Hematopoietic multipotent progenitor cell treated with erythropoietin and hydrocortisone succinate and interleukin-3 and kit ligand, for 15 days (in vitro differentiated cells): ENCODE measurements at places on chromosomes 3 and 15.

GRCh38 chr3:98991393-98991792, 89.9 kb upstream of the DCBLD2 start:
- no peak for DNase-seq

- DNase-seq = no peak
These were observed 38.4 kb downstream of the HEG1 start for GRCh38 chr3:125017406-125017805.

- no peak for DNase-seq
These were observed 121.0 kb downstream of the PDZRN3 start for GRCh38 chr3:73503781-73504180.

- DNase-seq = no peak
These were observed 9.4 kb downstream of the BCL6 start for GRCh38 chr3:187735837-187736236.

GRCh38 chr3:20645340-20645739, 459.3 kb upstream of the SGO1 start:
- no peak for DNase-seq

DNA sequence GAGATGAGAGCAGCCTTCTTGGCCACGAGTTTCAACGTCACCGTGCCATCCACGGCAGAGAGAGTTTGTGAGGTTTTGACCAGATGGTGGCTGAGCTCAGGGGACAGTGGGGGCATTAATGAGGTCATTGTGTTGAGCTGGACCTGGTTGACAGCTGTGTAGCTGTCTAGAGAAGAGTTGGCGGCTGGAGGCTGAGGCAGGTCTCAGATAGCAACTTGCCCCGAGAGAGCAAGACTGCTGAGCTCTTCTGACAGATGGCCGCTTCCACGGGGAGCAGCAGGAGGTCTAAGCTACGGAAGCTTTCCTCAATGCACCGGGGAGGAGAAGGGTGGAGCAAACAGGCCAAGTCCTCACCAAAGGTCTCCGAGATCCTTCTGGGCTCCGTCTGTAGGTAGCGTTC, 44.8 kb upstream of the EIF5A2 start:
- no peak for DNase-seq

GRCh38 chr15:88074386-88074785, 182.2 kb downstream of the NTRK3 start:
- DNase-seq = no peak

GRCh38 chr3:24174614-24175013, 229.5 kb downstream of the NR1D2 start:
- DNase-seq = no peak

DNA sequence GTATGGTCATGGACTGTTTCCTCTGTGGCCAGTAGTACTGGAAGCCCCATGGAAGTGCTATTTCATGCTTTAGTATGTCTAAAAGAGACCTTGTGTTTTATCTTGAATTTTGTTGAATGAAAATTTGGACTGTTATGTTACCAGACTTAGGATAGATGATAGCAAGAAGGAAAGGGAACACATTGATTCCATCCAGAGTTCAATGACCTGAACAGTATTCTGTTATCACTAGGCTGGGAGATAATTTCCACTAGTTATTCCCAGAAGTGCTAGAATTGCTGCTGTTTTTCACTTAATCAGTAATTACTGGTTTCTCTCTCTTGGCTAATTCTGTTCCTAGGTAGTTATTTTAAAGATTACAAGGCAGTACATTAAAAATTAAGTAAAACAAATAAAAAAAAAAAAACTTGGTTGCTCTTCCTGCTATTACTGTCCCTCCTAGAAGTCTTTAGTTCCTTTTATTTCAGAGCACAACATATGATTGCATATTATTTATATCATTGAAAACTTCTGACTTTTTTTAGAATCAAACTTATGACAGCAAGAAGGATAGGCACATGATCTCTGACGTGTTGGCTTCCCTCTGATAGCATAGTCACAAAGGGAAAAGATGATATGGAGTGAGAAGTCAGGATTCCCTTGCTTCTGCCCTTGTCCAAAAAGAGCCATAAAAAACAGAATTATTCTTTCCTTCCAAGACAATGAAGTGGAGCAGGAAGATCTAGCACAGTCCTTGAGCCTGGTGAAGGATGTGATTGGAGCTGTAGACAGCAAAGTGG, 72.2 kb downstream of the KLHL25 start:
- no peak for DNase-seq

- no peak for DNase-seq
These were observed 10.8 kb downstream of the MESD start for GRCh38 chr15:80978685-80979329.

GRCh38 chr3:139564294-139564861, 24.8 kb upstream of the RBP1 start:
- no peak for DNase-seq

- DNase-seq = no peak
These were observed 12.9 kb downstream of the POMGNT2 start for GRCh38 chr3:43093006-43093405.

GRCh38 chr3:23926736-23927135, 9.8 kb downstream of the RPL15 start:
- DNase-seq = no peak

DNA sequence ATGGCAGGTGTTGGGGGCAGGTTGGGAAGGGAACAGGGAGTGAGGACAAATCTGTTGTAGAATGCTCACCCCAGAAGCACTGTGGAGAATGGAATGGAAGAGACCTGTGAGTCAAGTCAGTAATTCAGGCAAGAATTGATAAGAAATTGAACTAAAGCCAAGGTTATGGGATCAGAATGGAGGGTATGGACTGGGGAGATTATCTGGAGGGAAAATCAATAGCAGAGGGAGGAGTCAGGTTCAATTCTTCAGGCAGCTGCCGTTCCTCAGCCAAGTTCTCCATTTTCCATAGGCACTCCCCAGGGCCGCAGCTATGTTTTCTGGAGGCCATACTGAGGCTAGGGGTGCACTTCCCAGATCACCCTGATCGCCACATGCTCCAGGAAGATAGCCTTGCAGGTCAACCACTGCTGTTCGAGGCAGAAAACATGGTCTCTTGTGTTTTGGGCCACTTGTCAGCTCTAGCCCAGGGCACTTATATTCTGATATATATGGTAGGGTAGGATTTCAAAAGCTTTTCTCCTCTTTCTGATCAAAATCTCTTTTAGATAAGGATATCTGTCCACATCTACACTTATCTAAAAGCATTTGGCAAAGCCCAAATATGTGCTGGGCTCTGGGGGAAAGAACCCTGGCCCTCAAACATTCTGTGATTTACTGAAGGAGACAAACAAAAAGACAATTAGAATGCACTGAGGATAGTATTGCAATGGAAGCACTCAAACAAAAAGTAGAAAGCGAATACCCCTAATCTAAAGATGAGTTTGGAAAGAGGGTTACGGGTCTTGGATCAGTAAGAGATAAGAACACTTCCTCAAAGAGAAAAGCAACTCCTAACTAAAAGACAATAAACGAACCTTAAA, 92.3 kb downstream of the TMEM212 start:
- no peak for DNase-seq

- DNase-seq = no peak
These were observed 10.1 kb downstream of the TMC3 start for GRCh38 chr15:81363718-81364500.

GRCh38 chr15:55552926-55553325, 35.2 kb downstream of the PYGO1 start:
- DNase-seq = no peak

DNA sequence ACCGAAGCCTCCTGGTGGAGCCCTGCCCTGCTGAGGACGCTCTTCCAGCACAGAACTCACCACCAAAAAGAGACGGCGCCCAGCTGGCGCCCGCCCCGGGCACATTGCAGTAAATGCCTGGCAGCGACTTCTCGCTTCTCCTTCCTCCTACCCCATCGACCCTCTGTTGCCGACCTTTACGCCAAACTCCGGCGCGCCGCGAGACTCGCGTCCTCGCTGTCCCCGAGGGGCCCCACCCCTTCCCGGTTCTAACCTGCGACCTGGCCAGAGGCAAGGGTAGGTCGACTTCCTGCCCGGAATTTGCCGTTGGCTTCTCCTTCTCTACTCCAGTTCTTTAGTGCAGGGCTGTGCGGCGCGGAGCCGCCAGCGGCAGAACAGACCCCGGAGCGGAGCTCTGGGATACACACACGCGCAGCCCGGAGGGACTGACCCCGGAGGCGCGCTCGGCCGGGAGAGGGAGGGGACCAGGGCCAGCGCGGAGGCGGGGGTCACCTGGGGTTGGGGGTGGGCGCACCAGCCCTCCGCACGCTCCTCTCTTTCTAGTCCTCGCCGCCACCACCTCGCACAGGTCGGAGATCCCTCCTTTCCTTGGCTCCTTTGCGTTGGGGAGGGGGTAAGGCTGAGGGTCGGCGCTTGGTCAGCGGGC, 226.6 kb upstream of the AZI2 start:
- DNase-seq = no peak

GRCh38 chr3:44099566-44100297, 142.0 kb upstream of the TOPAZ1 start:
- no peak for DNase-seq

DNA sequence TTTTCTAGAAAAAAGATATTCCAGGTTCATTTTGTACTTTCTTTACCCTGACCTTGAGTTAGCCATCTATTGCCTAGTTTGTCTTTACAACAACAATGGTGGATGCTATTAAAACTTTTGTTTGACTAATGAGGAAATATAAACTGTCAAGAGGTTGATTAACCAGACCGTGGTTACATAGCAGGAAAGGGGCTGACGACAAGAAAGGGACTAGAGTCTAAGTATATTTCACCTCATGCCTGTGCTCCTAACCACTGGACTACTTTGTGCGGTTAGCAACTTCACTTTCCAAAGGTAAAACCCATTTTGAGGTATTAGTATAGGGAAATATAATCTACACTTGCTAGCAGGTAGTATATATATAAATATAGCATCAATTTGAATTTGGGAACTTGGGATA, 327.1 kb downstream of the SATB1 start:
- no peak for DNase-seq

GRCh38 chr3:111303760-111304159, 232.1 kb downstream of the NECTIN3 start:
- DNase-seq = no peak

DNA sequence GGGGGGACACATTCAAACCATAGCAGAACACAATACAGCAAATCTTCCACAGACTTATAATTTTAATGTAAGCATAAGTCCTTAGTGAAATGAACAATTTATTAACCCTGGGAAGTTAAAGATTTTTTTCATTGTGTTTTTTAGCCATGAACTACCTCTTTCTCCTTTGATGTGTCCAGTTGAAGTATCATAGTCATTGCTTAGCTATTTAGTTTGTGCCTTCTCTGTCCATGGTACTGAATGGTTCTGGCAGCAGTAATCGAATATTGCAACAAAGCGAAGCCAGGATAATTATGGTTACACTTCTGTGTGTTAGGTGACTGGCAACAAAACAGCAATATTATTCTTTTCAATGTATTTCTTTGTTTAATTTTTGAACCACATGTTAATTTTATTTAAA, 403.0 kb upstream of the ONECUT1 start:
- DNase-seq = no peak

DNA sequence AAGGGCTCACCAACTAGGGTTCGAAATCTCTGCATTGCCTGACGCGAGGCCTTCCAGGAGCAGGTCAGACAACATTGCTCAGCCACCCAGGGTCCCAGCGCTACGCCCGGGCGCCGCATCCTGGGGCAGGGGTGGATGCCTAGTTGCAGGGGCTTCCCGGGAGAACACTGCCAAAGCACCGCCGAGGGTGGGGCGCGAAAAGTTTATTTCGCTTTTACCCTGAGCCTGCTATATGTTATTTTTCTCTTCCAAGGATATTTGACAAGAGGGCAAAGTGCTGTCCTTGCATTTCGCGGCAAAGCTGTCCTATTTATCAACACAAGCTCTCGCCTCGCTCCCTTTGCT, 549 bp upstream of the SOX14 start:
- DNase-seq = no peak

- DNase-seq = no peak
These were observed 44.5 kb downstream of the SLC24A1 start for GRCh38 chr15:65666257-65666656.

- DNase-seq = no peak
These were observed 151.0 kb upstream of the RGMA start for GRCh38 chr15:93239993-93240392.

- no peak for DNase-seq
These were observed 320.2 kb upstream of the MME start for GRCh38 chr3:154759966-154760365.

GRCh38 chr15:69885173-69885955, 212.4 kb downstream of the TLE3 start:
- DNase-seq = no peak

- no peak for DNase-seq
These were observed 20.2 kb upstream of the CFAP44 start for GRCh38 chr3:113461488-113461887.

DNA sequence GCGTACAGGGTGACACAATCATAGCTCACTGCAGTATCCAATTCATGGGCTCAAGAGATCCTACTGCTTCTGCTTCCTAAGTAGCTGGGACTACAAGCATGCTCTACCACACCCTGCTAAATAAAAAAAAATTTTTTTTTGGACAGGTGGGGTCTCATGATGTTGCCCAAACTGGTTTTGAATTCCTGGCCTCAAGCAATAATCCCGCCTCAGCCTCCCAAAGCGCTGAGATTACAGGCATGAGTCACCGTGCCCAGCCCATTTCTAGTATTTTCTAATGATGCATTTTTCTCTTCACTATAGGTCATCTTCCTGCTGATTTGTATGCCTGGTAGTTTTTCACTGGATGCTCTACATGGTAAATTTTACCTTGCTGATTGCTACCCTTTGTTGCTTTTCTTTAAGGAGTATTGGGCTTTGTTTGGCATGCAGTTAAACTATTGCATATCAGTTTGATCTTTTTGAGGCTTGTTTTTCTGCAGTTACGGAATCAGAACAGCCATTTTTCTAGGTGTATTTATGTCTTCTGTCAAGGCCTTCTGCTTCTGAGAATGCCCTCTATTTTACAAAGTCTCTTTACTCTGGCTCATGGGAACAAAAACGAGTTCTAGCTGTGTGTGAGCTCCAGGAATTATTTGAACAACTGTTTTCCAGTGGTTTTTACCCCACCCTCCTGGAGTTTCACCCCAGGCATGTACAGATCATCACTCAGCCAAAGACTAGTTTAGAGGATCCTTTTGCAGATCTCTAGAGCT, 14.2 kb upstream of the NPTN start:
- no peak for DNase-seq

DNA sequence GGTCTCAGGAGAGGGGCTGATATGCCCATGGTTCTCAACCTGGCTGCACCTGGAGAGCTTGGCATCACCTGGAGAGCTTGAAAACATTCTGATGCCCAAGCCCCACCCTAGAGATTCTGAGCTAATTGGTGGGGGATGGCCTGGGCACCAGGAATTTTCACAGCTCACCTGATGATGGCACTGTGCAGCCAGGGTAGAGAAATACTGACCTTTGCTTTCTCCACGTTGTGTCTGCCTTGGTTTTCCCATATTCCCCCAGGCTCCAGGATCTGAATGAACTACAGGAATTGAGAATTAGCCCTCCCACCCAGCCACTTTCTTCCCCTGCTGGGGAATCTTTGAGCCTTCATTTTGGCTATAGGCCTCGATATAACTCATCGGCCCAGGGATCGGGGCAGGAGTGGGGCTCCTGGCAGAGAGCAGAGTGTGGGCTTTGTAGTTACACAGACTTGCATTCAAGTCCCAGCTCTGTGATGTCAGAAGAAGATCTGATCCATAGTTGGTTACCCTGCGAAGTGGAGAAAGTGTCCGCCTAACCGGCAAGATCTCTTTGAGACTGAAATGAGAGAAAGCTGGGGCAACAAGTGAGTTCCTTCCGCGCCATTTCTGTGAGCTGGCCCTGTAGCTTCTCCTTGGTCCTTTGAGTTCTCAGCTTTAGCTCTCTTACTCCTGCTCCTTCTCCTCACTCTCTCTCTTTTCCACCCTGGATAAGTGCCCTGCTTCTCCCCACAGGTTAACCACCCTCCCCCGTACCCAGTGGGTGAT, 33.1 kb upstream of the UBE2Q2 start:
- DNase-seq = no peak

GRCh38 chr3:65478551-65479500, 559.9 kb downstream of the MAGI1 start:
- DNase-seq = no peak
